ENCODE measurements at places on chromosomes 13 and 19.

DNA sequence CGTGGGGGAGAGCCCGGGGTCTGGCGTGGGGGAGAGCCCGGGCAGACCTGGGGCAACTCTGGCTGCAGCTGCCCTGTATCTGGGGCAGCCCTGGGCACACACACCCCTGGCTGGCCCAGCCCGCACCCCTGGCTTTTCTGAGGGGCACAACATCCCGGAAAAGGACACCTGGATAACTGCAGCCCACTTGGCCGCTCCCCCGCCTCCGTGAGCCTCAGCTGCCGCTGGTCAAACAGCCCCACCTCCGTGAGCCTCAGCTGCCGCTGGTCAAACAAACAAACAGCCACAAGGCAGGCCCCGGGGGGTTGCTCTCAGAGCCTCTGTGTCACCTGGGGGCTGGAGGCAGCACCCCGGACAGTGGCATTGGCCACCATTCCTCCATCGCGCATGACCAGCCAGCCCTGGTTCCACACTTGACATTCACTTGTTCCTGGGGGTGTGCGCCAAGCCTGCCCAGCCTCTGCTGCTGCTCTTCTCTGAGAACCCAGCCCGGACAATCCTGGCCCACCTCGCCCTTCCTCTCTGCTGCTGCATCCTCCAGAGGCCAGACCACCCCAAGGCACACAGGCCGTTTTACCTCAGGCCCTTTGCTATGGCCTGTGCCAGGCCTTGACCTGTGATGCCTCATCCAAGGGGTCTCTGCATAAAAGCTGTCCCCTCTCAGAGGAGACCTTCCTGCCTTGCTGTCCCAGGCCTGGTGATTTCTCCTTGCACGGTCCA, 19.9 kb downstream of the CEBPG start:
- no peak for DNase-seq

- no peak for DNase-seq
Measured at GRCh38 chr13:50616101-50616500, 227.4 kb downstream of the DLEU7 start.

DNA sequence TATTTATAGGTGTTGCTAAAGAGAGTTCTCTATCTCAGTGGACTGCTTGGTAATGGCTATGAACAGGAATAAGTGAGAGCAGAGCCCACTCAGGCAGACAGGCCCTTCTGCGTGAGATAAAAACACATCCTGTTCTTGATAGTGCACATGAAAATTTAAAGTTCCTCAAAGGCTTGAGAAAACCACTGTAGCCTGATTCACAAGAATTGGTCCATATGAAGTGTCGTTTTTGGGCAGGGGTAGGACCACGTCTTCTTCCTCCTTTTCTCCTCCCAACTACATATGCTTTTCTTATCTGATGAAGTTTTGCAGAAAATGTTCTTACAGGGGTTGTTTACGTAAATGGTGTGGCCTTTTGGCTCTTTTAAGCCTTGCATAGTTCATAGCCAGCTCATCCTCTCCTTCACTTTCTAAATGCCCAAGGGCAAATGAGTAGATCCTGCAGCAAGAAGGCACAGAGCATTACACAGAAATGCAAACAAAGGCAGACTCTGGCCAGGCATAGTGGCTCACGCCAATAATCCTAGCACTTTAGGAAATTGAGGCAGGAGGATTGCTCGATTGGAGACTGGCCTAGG, 53.8 kb downstream of the RNF6 start:
- no peak for DNase-seq

GRCh38 chr13:107365466-107366215, 797.7 kb upstream of the ARGLU1 start:
- no peak for DNase-seq

GRCh38 chr13:103276775-103277498, 210.7 kb upstream of the SLC10A2 start:
- no peak for DNase-seq

DNA sequence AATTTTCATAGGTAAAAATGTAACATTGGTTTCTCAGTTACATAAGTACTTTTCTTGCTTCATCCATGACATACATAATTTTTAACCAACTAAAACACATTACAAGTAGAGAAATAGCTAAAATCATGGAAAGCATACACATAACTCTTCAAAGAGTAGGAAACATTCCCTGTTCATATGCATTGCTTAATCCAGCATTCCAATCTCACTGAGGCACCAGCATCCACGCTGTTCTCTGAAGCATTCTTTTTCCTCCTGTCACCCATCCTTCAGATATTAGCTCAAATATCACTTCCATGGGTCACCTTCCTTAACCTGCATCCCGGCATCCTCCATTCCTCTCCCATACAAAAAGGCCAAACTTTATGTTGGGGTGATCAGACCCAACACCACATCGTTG, 79.1 kb downstream of the ZNF254 start:
- DNase-seq: no peak

- DNase-seq: no peak
Measured at GRCh38 chr19:16521715-16522289, 20.4 kb downstream of the CHERP start.

DNA sequence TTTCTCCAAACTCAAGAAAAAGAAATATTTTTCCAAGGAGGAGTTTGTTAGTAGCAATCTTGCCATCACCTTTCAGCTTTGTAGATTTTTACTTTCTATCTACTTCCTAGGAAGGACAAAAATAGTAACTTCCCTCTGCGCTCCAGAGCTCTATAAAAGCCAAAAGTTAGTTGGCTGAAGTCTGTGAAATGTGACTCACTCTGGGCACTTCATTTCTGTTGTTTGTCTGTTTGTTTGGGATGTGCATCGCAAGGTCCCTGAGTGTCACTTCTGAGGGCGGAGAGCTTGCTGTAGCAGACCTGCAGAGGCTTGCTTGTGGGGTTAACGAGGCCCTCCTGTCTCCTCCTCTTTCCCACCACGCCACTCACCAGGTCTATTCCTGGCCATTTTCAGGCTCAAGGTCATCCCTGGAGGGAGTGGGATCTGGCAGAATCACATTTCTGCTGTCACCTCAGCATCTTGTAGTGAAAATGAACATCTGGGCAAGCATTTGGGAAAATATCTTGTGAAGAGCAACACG, 307.6 kb downstream of the GPC6 start:
- no peak for DNase-seq

DNA sequence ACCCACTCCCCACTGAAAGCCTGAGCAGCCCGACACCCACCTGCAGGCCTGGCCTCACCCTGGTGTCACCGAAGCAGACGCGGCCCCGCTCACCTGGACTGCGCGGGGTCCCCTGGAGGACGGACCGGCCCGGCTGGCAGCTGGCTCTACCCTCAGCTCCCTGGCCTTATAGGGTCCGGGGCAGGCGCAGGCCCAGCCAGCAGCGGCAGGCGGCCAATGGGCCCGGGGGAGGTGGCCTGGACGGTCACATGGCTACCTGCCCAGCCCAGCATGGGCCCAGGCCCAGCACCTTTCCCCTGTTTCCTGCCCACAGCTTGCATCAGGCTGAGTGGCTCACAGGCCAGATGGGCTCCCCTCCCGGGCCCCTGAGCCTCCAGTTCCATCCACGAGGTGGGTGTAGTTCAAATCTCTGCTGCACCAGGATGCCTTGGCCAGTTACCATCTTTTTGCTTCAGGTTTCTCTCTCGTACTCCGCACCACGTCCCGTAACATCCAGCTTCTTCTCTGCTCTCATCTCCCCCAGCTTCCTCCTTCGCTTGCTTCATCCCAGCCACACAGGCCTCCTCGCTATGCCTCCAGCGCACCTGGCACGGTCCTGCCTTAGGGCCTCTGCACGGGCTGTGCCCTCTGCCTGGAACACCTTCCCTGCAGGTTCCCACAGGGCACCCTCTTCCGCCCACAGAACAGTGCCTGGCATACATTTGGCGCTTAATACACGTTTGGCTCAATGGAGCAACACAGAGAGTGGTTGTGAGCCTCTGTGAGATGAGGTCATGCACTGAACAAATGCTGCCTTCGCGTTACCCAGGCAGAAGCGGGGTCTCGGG, at the start of gene PLIN4:
Gene PLIN4, minus strand, starts transcription at position 142 of the 827 bp plus-strand sequence. CDS start 214 bp downstream, outside the sequence.
- no peak for DNase-seq

GRCh38 chr19:4217429-4218264, 11.7 kb upstream of the EBI3 start:
- no peak for DNase-seq

DNA sequence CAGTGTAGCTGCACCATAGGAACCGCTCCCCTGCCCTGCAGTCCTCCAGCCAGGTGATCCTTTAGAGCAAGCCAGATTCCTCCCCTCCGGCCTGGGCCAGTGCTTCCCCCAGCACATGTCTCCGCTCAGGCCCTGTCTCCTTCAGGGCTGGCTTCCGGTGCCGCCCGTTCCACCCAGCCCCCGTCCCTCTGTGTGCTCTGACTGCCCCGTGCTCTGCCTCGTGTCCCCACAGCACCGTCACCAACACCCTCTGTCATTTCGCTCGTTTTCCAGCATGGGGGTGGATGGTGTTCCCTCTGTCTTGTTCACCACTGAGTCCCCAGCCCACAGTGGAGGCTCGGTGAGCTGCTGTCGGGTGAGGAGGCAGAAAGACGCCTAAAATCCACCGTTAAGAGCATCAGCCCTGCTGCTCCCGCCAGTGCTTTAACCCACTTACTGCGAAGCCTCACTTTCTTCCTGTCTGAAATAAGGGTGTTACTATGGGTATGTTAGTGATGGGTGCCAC, 54.5 kb downstream of the TSSK6 start:
- DNase-seq: peak; percentile 52

- DNase-seq: no peak
Measured at GRCh38 chr13:114066956-114067355, 65.5 kb downstream of the RASA3 start.

GRCh38 chr19:45423033-45423588, 606 bp downstream of the ERCC1 start:
- no peak for DNase-seq

- DNase-seq: peak; percentile 67
Measured at GRCh38 chr13:43878892-43879754, at the start of gene CCDC122. TSS of gene CCDC122 (minus strand) at chr13:43879740. CDS start at chr13:43869376, 10,364 bp downstream.

DNA sequence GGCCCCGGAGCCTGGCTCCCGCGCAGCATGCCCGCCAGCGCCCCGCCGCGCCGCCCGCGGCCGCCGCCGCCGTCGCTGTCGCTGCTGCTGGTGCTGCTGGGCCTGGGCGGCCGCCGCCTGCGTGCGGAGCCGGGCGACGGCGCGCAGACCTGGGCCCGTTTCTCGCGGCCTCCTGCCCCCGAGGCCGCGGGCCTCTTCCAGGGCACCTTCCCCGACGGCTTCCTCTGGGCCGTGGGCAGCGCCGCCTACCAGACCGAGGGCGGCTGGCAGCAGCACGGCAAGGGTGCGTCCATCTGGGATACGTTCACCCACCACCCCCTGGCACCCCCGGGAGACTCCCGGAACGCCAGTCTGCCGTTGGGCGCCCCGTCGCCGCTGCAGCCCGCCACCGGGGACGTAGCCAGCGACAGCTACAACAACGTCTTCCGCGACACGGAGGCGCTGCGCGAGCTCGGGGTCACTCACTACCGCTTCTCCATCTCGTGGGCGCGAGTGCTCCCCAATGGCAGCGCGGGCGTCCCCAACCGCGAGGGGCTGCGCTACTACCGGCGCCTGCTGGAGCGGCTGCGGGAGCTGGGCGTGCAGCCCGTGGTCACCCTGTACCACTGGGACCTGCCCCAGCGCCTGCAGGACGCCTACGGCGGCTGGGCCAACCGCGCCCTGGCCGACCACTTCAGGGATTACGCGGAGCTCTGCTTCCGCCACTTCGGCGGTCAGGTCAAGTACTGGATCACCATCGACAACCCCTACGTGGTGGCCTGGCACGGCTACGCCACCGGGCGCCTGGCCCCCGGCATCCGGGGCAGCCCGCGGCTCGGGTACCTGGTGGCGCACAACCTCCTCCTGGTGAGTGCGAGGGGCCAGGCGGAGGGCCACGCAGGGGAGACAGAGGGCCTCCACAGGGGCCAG, at the start of gene KL:
Gene KL, plus strand, starts transcription at position 10 of the 909 bp plus-strand sequence. Its CDS starts 18 bp downstream, at position 28.
- DNase-seq: no peak

DNA sequence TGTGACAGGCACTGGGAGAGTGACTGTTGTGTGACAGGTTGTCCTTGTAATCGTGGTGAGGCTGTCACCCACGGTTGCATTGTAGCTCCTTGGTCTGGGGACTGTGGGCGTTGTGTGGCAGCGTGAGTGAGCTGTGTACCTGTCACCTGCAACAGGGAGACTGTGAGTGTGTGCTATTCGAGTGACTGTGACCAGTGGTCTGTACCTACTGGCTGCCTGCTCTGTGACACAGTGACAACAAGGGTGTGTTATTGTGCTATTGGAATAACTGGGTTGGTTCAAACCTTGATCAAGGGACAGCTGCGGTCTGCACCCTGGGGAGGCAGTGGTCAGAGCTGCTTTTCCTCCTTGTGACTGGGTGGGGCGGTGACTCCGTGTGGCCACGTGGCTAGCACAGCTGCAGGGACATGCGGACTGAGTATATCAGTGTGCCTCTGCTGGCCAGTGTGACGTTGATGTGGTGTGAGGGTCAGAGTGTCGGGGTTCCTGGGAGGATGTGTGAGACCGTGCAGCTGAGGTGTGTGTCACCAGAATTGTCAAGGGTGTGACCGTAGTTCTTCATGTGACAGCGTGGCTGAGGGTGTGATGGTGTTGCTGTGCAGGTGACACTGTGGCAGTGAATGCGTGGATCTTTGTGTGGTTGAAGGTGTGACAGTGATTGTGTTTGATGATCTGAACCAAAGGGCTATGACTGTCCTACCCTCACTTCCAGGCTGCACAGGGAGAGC, 10.1 kb upstream of the NFIX start:
- DNase-seq: no peak

GRCh38 chr13:37168151-37168550, 62.7 kb upstream of the CSNK1A1L start:
- no peak for DNase-seq

DNA sequence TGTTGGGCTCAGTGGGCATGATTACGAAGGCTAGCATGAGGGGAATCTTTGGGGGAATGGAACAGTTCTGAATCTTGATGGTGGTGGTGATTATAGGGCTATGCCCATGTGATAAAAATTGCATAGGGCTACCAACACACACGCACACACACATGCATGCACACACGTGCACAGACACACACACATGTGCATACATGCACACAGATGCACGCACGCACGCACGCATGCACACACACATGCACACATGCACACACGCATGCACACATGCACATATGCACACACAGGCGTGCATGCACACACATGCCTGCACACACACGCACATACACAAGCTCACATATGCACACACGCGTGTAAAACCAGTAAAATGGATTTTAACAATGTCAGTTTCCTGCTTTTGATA, 85.9 kb downstream of the MUC16 start:
- no peak for DNase-seq

GRCh38 chr19:30001301-30001700, 59.3 kb downstream of the URI1 start:
- DNase-seq: no peak

DNA sequence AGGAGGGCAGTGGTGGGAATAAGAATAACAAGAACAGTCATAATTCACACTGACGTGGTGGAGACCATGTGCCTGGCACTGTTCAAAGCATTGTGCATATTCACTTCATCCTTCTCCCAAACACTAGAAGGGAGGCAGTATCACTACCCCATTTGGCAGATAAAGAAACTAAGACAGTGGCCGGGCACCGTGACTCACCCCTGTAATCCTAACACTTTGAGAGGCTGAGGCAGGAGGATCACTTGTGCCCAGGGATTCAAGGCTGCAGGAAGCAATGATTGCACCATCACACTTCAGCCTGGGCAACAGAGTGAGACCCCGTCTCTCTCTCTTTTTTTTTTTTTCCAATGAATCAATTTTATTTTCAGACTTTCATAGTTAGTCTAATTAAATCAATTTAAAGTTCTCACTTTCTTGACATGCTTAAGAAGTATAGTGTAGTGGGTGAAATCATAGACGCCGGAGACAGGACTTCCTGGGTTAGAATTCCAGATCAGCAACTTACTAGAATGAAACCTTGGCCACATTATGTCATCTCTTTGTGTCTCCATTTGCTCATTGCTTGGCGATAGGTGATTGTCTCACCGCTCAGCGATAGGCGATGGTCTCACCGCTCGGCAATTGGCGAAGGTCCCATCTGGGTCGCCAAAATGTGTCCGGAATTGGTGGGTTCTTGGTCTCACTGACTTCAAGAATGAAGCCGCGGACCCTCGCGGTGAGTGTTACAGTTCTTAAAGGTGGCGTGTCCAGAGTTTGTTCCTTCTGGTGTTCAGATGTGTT, 5.3 kb upstream of the ATG4D start:
- DNase-seq: no peak

Data from hematopoietic multipotent progenitor cell treated with erythropoietin and hydrocortisone succinate and interleukin-3 and kit ligand, for 8 days (in vitro differentiated cells).